ENCODE measurements at places on chromosomes 4 and X. TPM values are rescaled to one million over a fixed set of nuclear protein-coding genes. Genes with fewer than 3 reads are reported as not detected.

DNA sequence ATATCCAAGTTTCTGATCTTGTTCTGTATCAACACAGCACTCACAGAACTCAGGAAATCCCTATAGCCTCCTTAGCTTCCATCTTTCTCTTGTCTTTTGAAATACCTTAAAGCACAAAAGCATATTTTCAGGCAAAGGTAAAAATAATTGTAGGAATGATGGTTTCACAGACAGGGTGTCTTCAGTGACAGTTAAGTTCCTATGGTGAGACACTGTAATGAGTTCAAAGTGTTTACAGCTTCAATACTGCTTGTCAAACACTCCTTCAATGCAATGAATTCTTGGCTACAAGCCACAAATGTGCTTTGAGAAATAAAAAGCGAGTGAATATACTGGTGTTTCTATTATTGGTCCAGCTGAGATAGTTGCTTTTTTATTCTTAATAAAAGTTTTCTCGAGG, 466.0 kb downstream of the DMD start:
- no peaks in the 10 kb centered on the region for H3K27me3 ChIP-seq
- no peak overlapping the region for H3K4me3 ChIP-seq
- DNase-seq, result no peak
- H3K4me1 ChIP-seq, result peaks cover 6% of the 10 kb centered on the region
- no peaks in the 10 kb centered on the region for H3K36me3 ChIP-seq

DNA sequence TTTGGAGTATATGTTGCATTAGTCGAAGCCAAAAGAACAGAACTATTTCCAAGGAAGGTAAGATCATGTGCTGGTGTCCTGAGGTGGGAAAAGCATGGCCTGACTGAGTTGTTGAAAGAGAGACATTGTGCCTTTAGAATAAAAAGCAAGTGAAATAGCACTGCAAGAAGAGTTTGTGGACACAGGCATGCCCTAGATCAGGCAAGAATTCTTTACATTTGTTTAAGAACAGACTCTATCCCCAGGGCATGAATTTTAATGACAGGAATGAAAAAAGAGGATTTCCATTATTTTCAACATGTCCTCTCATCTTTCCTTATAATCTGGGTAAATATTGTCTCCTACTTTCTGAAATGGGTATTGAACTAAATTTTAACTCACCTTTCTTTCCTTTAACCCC, 516.2 kb upstream of the GALNT7 start:
- H3K27me3 ChIP-seq, result no peaks in the 10 kb centered on the region
- H3K27ac ChIP-seq, result no peak overlapping the region
- H3K4me1 ChIP-seq, result no peaks in the 10 kb centered on the region
- no peak overlapping the region for H3K4me3 ChIP-seq
- no peak for DNase-seq
- no peaks in the 10 kb centered on the region for H3K36me3 ChIP-seq

- H3K27me3 ChIP-seq, result no peaks in the 10 kb centered on the region
- DNase-seq, result no peak
- no peak overlapping the region for H3K4me3 ChIP-seq
- peaks cover 35% of the 10 kb centered on the region for H3K4me1 ChIP-seq
Measured at GRCh38 chr4:182139491-182139890, 103.7 kb upstream of the TENM3 start.

DNA sequence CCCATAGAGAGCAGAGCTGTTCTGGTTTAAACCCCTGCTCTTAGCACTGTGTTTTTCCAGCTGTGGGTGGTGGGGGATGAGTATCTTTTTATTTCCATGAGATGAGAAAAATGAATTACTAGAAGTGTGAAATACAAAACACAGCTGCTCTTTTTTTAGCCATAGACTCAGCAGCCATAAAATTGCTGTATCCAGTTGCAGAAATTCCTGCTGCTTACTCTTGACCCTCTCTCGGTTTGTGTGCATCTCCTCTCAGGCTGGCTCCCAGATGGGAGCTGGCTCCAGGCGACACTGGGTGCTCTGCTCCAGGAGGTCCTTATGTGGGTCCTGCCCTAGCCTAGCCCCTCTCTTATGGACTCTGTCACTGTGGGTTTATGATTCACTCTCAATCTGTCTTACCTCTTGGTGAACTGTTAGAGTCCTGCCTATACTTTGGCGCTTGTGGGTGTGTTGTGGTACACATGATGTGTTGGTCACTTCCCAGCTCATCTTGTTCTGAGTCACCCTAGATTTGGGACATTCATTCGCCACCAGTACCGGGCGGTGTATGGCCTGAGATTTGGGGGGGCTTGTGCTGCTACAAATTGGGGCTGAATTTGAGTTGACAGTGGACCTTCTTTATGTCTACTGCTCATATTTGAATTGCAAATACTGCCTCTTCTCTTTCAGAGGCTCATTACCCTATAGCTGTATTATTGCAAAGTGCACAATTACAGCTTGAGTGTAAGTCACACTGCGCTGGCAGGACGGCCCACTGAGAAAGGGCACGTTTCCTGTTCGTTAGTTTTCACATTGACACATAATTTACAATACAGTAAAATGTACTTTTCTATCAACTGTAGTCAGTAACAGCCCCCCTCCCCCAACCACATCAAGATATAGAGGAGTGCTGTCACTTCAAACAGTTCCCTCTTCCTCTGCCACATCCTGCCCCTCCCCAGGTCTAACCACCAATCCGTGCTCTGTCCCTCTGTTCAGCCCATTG, 46.9 kb upstream of the MSANTD1 start:
- H3K4me1 ChIP-seq, result peaks cover 9% of the 10 kb centered on the region
- peaks cover 15% of the 10 kb centered on the region for H3K36me3 ChIP-seq
- no peak for DNase-seq
- no peaks in the 10 kb centered on the region for H3K27me3 ChIP-seq
- no peak overlapping the region for H3K27ac ChIP-seq
- H3K4me3 ChIP-seq, result no peak overlapping the region

DNA sequence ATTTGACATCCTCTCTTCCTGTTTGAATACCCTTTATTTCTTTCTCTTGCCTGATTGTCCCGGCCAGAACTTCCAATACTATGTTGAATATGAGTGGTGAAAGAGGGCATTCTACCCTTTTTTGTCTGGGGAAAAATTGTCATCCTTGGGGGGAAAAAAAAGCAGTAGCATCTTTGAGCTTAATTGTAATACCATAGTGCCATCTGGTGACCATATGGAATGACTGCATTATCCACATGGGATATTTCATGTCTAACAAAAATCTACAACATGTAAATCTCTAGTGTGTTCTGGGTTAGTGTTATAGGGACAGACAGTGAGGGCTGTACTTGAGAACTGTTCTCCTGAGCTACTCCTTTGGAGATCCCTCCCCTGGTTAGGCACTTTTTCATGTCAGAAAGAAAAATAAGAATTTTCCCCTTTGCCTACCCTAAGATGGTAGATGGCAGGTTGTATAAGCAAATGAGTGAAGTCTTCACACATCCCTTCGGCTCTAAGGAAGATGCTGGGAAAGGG, 26.0 kb downstream of the CAPN6 start:
- no peak for DNase-seq
- peaks cover 18% of the 10 kb centered on the region for H3K27me3 ChIP-seq
- H3K4me1 ChIP-seq, result no peaks in the 10 kb centered on the region
- H3K27ac ChIP-seq, result no peak overlapping the region
- no peak overlapping the region for H3K4me3 ChIP-seq

- no peaks in the 10 kb centered on the region for H3K27me3 ChIP-seq
- H3K27ac ChIP-seq, result no peak overlapping the region
- DNase-seq, result no peak
- no peaks in the 10 kb centered on the region for H3K4me1 ChIP-seq
- H3K36me3 ChIP-seq, result no peaks in the 10 kb centered on the region
Measured at GRCh38 chrX:80602036-80602860, 182.0 kb downstream of the TENT5D start.

LRIT3 gene
- not detected for total RNA-seq

FOXR2 gene
- not detected for total RNA-seq

EDNRA gene
- total RNA-seq, result 135 TPM

ARX gene
- not detected for total RNA-seq

STATH gene
- total RNA-seq, result not detected

All from chondrocyte (in vitro differentiated cells).